Astrocyte of the spinal cord (primary cell): ENCODE measurements at places on chromosomes 7 and 10.

- no peak for DNase-seq
Measured at GRCh38 chr7:80679921-80680907, 41.8 kb downstream of the CD36 start.

DNA sequence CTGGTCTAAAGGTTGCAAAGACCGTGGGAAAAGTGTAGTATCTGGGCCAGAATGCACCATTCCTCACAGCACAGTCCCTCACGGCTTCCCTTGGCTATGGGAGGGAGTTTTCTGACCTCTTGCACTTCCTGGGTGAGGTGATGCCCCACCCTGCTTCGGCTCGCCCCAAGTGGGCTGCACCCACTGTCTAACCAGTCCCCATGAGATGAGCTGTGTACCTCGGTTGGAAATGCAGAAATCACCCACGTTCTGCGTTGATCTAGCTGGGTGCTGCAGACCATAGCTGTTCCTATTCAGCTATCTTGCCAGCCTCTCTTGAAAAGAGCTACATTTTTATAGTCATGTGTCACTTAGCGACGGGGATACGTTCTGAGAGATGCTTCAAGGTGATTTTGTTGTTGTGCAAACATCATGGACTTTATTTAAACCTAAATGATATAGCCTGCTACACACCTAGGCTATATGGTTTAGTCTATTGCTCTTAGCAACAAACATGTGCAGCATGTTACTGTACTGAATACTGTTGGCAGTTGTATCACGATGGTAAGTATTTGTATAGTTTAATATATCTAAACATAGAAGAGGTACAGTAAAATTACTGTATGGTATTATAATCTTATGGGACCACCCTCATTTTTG lies 120.0 kb downstream of the PPP1R9A start:
- DNase-seq = no peak

DNA sequence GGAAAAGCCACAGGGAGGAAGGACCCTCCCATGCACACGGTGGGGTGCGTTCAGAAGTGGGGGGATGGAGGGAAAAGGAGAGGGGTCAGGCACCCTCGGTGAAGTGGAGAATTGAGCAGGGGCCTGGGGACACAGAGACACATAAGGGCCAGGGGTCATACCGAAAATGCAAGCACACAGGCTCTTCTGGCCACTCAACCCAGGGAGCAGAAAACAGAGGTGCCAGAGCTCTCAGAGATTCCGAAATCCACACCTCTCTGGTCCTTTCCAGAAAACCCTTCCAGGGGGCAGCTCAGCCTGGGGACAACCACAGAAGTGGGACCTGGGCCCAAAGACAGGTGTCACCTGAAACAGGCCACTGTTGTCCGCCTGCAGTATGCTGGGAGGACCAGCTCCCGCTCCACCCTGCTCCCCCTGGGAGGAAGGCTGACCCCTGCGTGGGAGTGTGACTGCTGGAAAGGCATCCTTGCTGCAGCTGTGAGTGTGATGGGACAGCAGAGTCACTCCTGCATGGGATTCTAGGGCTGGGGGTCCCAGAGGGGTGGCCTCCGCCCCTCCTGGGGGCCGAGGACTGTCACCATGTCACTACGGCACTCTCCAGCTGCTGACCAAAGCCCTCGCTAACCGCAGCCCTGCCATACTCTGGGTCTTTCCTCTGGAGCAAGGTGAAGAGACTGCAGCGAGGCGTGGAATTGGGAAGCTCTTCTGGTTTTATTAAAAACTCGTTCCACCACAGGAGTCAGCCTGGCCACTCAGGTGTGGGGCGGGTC lies 63.1 kb downstream of the TMEM209 start:
- no peak for DNase-seq

DNA sequence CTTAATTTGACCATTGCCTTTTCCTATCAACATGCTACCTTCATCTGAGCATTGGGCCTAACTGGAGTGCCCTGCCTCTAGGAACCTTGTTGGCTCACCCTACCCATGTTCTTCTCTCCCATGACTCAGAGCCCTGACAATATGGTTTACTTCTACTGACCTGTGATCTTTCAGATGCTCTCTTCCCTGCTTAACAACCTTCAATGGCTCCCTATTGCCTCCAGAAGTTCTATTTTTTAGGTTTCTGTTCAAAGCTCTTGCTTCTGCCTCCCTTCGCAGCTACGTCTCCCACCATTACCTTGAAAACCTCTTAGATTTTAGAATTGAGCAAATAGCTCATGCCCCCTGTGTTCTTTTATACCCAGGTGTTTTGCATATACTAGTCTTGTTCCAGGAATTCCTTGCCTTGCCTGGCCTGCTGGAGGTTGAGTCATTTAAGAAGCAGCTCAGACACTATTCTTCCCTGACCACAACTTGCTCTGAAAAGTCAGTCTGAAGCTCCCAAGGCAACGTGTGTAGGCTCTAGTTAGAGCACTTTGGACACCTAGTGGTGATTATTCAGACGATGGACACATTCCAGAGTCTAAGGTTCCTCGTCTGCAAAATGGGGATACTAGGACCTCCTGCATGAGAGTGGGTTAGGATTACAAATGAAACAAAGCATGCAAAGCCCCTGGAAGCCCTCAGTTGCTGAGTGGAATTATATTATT lies 64.4 kb upstream of the EMX2 start:
- peak; percentile 72 for DNase-seq

DNA sequence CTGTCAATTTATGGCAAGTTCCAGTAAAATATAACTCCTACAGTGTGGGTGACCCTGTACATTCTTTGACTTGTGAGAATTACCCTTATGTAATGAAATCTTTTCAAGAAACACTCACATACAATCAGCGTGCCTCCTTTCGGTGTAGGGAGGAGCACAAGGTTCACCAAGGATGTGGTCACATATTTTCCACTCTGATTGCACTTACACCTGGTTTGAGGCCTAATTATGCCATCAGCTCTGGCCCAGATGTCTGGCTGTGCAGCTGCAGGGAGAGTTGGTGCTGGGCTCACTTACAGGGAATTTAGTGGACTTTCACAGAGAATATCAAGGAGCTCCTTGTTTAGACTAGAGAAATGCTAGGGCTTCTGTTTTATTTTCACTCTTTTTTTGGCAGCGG lies 146.0 kb upstream of the STEAP4 start:
- DNase-seq = no peak

GRCh38 chr10:120599200-120599724 lies 142.2 kb downstream of the PLPP4 start:
- no peak for DNase-seq

GRCh38 chr7:43763183-43763582 lies 4.7 kb downstream of the BLVRA start:
- DNase-seq = no peak

DNA sequence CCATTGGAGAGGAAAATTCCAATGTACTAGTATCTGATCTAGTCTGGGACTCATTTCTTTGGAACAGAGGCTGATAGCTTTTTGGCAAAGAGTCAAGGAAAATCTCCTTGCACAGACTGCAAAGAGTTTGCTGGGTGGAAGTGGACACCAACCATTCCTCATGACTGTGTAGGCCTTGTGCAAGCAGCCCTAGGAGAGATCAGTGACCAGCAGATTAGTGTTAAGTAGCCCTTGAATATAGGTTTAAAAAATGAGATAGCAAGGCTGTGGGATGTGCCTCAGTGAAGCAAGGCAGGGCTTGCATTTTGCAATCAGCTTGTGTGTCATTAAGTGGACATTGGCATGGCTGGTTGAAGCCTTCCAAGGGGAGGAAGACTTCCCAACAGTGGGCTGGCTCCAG lies 341.6 kb downstream of the PLXNA4 start:
- DNase-seq = peak; percentile 45

GRCh38 chr10:77776487-77776886 lies 138.9 kb upstream of the KCNMA1 start:
- no peak for DNase-seq

- DNase-seq = no peak
Measured at GRCh38 chr7:44144426-44144967, 3.4 kb upstream of the MYL7 start.

GRCh38 chr10:129523031-129523722 lies 56.1 kb downstream of the MGMT start:
- DNase-seq = no peak

DNA sequence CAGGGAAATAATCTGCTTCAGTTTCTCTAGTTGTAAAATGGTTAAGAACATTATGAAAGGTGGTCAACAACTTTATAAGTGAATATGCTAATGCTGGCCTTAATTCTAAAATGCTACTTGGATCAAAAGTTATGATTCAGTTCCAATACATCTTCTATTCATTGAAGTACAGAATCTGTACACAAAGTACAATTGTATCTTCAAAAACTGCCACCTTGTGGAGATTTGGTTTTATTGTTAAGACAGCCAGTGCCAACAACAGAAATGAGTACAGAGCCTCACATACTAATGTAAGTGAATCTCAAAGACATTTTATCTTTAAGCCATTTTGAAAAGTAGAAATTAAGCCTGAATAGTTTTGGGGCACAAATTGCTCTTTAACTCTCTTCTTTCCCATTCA lies 194.0 kb downstream of the CFTR start:
- DNase-seq = peak; percentile 64

GRCh38 chr7:91162436-91162835 lies 101.8 kb upstream of the FZD1 start:
- no peak for DNase-seq

DNA sequence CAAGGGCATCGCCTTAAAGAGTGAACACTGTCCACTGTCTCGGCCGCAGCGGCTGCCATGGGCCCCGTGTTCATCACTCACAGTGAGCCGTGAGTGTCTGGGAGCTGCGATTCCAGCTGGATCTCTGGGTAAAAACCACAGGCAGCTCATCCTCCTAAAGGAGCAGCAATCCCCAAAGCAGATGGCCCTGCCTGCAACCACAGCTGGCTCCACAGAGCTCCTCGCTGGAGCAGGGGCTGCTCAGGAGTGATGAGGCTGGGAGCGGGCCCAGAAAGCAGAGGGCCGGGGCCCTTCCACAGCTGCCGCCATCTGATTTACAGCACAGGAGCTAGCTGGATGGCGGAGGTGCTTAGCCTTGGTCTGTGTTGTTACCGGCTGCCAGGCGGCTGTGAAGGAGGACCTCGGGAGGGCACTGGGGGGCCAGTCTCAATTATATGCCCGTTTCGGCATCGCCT lies 6.6 kb upstream of the TMEM184A start:
- no peak for DNase-seq

DNA sequence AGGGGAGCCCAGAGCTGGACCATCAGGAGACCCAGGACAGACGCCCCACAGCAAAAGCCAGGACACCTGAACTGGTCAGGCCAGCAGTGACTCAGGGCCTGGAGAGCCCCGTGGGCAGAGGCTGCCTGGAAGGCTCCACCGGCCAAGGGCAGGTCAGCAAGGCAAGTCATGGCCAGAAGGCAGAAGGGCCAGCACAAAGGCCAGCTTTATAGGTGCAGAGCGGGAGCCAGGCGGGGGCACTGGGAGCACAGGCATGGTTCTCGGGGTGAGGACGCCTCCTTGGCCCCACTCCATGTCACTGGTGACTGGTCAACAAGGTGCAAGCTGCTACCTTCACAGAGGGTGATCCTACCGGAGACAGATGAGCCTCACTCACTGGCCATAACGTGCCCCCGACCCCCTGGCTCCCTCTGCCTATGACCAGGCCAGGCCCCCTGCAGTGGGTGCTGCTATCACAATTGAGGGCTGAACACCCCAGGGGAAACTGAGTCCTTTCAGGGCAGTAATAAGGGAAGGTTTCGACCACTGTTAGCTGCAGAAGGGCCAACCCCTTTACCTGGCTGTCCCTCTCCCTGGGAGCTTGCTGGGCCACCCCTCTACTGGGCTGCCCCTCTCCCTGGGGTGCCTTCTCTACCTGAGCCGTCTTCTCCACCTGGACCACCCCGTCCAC lies 317.4 kb downstream of the PTPRN2 start:
- no peak for DNase-seq

GRCh38 chr10:113960617-113961181 lies 83.0 kb upstream of the ADRB1 start:
- no peak for DNase-seq

GRCh38 chr10:120788771-120789170 lies 62.4 kb upstream of the WDR11 start:
- no peak for DNase-seq

GRCh38 chr10:3648170-3648569 lies 136.8 kb downstream of the KLF6 start:
- no peak for DNase-seq

DNA sequence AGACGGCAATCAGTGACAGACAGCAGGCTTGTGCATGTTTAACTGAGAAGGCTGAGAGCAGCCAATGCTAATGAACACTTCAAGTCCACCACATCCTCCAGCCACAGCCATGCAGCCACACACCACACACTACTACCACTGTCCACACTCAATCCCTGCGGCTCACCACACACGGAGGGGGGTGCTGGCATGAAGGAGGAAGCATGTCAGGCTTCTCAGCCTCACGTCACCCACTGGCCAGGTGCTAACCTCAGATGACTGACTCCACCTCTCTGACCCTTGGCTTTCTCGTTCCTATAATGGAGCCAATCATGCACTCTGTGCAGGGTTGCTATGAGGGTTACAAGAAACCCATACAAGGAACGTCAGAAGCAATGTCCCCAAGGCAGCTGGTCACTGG lies 165.4 kb upstream of the RNF32 start:
- peak; percentile 22 for DNase-seq

DNA sequence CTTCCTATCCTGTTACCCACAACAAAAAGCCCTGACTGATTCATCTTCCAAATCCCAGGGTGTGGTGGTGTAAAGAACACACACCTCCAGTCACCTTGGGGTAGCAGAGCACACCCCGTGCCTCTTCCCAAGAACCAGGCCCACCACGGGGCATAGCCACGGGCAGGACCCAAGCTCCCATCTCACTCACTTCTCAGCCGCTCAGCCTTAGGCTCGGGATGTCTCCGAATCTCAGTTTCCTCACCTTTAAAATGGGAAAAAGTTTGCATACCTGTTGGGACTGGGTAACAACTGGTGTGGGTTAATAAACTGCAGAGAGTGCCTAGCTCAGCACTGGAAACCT lies 139.0 kb downstream of the FGFR2 start:
- DNase-seq = no peak

DNA sequence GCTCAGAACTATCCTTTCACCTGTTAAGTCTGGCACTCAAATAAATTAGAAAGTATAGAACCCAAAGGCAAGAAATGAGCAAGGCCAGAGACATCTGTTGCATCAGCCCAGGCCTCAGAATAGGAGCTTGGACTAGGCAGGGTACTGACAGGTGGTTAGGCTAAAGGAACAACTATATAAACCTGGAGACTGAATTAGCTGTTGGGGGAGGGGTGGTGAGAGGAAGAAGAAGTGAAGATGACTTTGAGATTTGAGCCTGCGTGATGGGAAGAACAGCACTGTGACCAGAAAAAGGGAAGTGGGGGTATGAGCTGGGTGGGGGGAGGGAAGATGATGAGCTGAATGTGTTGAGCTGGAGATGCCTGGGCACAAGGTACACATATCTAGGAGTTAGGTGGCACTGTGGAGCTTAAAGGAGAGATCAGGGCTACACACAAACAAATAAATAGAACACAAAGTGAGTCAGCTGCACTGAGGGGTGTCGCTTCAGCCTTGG lies 244.7 kb downstream of the PTEN start:
- no peak for DNase-seq

- DNase-seq = no peak
Measured at GRCh38 chr7:6646465-6646864, 9.3 kb downstream of the ZNF316 start.
